GM23338 (cell line): ENCODE measurements at places on chromosomes 13 and 19. TPM values are rescaled to one million over a fixed set of nuclear protein-coding genes. Genes with fewer than 3 reads are reported as not detected.

CLEC11A gene
- 7.2 and 8.0 TPM in 2 replicates for total RNA-seq

FRY gene
- total RNA-seq = 4.1 and 10.1 TPM in 2 replicates

PBX4 gene
- 1.5 and 2.6 TPM in 2 replicates for total RNA-seq

SMIM7 gene
- total RNA-seq = 64.2 and 81.7 TPM in 2 replicates

EDDM13 gene
- not detected in 2 replicates for total RNA-seq

KDELR1 gene
- 171 and 184 TPM in 2 replicates for total RNA-seq

CEACAM8 gene
- not detected in 2 replicates for total RNA-seq

GRCh38 chr19:695352-695949 is at the start of gene PRSS57:
TSS of gene PRSS57 (minus strand) at chr19:695452. CDS start at chr19:695430, 22 bp downstream.
- no peak for DNase-seq

DNA sequence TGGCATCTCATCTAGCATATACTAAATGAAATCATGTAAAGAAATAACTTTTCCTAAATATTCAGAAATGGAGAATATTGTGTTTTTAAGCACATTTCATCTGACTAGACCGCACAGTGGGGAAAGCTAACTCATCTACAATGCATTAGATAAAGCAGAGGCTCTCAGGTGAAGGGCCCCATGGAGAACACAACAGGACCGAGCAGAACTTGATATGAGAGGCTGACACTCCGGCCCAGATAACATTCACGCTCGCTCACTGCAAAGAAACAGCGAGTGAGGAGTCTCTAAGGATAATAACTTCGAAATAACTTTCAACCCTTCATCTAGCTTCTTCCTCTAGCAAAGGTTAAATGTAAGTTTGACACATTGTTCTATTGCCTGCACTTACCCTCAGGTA is 130.6 kb downstream of the PCDH9 start:
- DNase-seq = no peak

- DNase-seq = no peak
Measured at GRCh38 chr13:31179754-31180153, 18.1 kb upstream of the HSPH1 start.

- no peak for DNase-seq
Measured at GRCh38 chr13:24943136-24943535, 152.8 kb upstream of the PABPC3 start.

GRCh38 chr13:37539170-37539569 is 59.4 kb downstream of the POSTN start:
- no peak for DNase-seq

- DNase-seq = no peak
Measured at GRCh38 chr13:80668452-80668851, 327.5 kb upstream of the SPRY2 start.

DNA sequence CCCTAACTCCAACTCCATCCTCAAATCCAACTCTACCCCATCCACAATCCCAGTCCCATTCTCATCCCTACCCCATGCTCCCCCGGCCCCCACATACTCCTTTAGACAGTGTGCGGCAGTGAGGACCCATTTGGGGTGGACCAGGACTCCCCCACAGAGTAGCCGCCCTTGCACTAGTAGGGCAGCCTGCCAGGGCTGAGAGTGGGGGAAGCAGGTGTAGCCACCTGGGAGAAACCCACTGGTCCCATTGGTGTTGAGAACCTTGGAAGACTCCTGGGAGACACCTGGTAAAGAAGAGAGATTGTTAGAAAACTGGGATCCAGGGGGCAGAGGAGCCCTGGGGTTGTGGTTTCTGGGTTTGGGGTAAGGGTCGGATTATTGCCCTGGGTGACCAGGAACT is 4.6 kb downstream of the KLK13 start:
- no peak for DNase-seq
